Stimulated activated CD4-positive, alpha-beta T cell treated with anti-CD3 and anti-CD28 coated beads, Interleukin-15, amount 100 ng/mL, for 48 hours (primary cell): ENCODE measurements at places on chromosomes 3 and 15.

DNA sequence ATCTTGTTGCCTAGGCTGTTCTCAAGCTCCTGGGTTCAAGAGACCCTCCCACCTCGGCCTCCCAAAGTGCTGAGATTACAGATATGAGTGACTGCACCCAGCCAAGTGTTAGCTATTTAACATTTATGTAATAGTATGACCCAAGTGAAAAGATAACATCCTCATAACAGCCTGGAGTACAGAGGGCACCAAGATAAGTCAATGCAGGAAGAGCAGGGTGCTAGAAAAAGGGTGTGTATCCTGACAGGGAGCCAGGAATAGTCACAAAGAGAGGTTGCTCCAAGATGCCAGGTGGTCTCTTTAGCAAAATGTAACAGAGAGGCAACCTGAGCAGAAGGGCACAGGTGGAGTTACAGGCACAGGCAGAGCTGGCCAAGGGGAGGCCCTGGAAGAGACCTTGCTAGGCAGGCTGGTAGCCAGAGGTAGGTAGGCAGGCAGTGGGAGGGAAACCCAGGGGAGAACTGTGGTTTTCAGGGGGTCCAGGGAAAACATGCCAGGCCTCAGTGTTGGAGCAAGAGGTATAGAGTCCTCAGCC lies 277.4 kb downstream of the ERC2 start:
- DNase-seq = no peak

- DNase-seq = no peak
Observed at GRCh38 chr15:75891895-75892294, 11.8 kb upstream of the FBXO22 start.

GRCh38 chr3:64158334-64158733 lies 66.9 kb downstream of the PRICKLE2 start:
- DNase-seq = no peak

- no peak for DNase-seq
Observed at GRCh38 chr3:189188466-189188865, 16.7 kb downstream of the TPRG1 start.

- DNase-seq = no peak
Observed at GRCh38 chr15:38070778-38071177, 136.3 kb downstream of the TMCO5A start.

- no peak for DNase-seq
Observed at GRCh38 chr3:153469162-153469561, 307.1 kb downstream of the RAP2B start.

DNA sequence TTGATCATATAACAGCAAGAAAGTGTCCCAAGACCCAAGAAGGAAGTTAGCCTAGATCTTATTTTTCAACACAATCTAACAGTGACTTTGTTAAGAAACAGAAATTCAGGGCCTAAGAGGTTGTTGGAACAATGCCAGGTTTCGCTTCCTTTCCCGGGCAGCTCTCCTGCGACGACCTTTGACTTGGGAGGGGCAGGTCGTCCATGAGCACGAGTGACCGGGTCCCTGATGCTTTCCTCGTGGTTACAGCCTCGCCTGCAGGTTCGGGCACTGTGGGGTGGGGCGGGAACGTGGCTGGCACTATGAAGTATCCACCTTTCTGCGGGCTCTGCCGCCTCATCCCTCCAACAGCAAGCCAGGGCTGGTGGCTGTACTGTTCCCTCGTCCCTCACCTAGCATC lies 90.1 kb upstream of the RGMA start:
- no peak for DNase-seq

- DNase-seq = no peak
Observed at GRCh38 chr3:149618151-149619123, 39.4 kb downstream of the WWTR1 start.

GRCh38 chr3:186024210-186024609 lies 84.7 kb downstream of the ETV5 start:
- no peak for DNase-seq

GRCh38 chr15:82051664-82052063 lies 5.8 kb upstream of the MEX3B start:
- DNase-seq = no peak
